ENCODE measurements at places on chromosomes 11 and 22. TPM values are rescaled to one million over a fixed set of nuclear protein-coding genes. Genes with fewer than 3 reads are reported as not detected.

DNA sequence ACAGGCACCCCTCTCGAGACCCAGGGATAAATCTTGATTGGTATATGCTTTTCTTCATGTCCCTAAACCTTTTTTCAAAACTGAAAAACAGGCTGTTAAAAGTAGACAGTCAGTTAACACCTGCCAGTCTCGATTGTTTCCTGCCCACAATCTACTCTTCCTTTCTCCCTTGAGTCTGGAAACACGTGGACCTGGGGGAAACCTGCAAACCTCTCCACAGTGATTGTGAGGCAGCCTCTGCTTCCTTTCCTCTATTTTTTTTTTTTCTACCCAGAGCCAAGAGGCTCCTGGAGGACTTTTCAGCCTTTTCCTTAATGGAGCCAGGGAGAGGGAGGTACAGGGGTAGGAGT is 69.4 kb upstream of the CLMP start:
- H3K4me1 ChIP-seq, result no peaks in the 10 kb centered on the region
- no peak overlapping the region for H3K27ac ChIP-seq
- H3K4me3 ChIP-seq, result no peak overlapping the region

DNA sequence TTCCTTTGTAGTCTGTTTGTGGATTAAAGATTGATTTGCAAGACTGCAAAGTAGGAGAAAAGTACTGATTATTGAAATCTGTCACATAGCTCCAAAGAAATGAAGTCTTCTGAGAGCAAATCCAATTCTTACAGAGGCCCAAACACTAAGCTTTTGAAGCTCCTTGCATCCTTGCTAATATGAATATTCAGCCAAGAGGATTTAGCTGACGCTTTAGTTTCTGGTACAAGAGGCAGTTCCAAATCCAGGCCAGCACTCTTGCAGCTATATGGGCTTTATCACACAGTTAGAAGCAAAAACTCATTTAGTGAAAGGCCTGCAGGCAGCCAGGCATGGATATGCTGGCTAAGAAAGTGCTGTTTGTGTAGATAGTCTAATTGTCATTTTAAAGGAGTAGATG is 12.7 kb downstream of the PAAF1 start:
- no peak for DNase-seq
- H3K4me1 ChIP-seq, result no peaks in the 10 kb centered on the region
- no peak overlapping the region for H3K4me3 ChIP-seq
- H3K36me3 ChIP-seq, result peaks cover 8% of the 10 kb centered on the region
- H3K27me3 ChIP-seq, result no peaks in the 10 kb centered on the region

GRCh38 chr11:104003491-104003890 is 32.9 kb upstream of the DDI1 start:
- no peak for DNase-seq
- H3K4me3 ChIP-seq, result no peak overlapping the region
- no peaks in the 10 kb centered on the region for H3K27me3 ChIP-seq
- H3K4me1 ChIP-seq, result no peaks in the 10 kb centered on the region

- H3K27me3 ChIP-seq, result no peaks in the 10 kb centered on the region
- peaks cover 33% of the 10 kb centered on the region for H3K4me1 ChIP-seq
- no peaks in the 10 kb centered on the region for H3K36me3 ChIP-seq
- H3K27ac ChIP-seq, result peak overlapping the region; percentile 97
- DNase-seq, result no peak
Observed at GRCh38 chr22:42856179-42856864, 751 bp downstream of the ARFGAP3 start.

GRCh38 chr11:57584341-57584740 is 13.1 kb upstream of the SERPING1 start:
- no peak overlapping the region for H3K4me3 ChIP-seq
- H3K27me3 ChIP-seq, result no peaks in the 10 kb centered on the region
- H3K36me3 ChIP-seq, result no peaks in the 10 kb centered on the region
- no peaks in the 10 kb centered on the region for H3K4me1 ChIP-seq
- DNase-seq, result no peak
- H3K27ac ChIP-seq, result no peak overlapping the region

- DNase-seq, result no peak
- no peaks in the 10 kb centered on the region for H3K36me3 ChIP-seq
- H3K27ac ChIP-seq, result no peak overlapping the region
- no peaks in the 10 kb centered on the region for H3K4me1 ChIP-seq
- H3K27me3 ChIP-seq, result no peaks in the 10 kb centered on the region
Observed at GRCh38 chr11:59545179-59546020, 34.1 kb downstream of the OR4D9 start.

Gene JRKL
- 8.5 TPM for total RNA-seq

Gene EMID1
- not detected for total RNA-seq

Gene TPBGL
- total RNA-seq, result 0.21 TPM
